ENCODE measurements at places on chromosomes 16 and 17.
A peak's percentile ranks its signal among the peaks of the same experiment; 100 is the strongest.

DNA sequence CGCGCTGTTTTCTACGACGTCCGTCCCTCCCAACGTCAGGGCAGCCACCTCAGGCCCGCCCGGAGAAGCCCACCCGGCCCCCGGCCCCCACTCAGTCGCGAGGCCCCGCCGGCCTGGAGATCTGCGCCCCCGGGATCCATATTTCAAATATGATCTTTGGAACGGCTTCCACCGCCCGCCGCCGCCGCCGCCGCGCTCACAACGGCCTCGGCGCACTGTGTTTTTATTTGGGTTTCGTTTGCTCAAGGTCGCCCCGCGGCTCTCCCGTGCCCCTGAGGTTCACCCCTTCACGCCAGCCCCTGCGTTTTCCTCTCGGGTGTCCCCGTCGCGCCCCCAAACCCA is 4.2 kb upstream of the CBX4 start:
- no peak for DNase-seq

DNA sequence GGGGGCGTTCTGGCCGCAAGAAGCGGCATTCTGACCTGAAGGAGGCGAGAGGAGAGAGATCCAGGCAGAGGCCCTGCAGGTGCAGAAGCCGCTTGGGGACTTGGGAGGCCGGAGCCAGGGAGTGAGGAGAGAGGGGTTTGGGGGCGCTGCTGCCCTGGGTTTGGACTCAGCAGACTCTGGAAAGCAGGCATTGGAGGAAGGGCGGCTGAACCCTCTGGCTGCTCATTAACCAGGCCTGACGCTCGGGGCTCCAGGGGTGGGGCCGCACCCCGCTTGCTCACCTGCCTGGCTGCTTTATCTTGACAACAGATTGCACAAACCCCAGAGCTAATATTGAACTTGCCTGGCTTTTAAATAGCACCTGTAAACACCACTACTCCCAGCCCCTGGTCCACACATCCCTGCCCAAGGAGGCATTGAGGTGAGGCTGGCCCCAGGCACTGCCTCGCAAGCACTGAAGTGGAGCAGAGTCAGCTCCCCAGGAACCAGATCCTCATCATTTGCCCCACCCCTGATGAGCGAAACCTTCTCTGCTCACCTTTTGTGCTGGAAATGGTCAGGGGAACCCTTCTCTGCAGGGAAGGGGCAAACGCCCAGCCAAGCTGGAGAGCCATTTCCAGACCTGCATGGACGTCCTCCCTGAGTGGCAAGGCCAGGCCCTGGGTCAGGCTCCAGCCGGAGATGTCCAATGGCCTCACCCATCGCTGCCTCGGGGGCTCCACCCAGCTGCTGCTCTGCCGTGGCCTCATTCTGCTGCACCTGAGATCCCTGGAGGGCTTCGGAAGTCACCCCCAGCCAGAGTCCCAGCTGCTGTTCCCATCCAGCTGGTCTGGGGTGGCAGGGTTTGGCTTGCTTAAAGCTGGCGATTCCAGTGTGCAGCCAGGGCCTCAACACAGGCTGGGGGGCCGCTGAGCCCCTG is 190.2 kb upstream of the GSE1 start:
- no peak for DNase-seq

DNA sequence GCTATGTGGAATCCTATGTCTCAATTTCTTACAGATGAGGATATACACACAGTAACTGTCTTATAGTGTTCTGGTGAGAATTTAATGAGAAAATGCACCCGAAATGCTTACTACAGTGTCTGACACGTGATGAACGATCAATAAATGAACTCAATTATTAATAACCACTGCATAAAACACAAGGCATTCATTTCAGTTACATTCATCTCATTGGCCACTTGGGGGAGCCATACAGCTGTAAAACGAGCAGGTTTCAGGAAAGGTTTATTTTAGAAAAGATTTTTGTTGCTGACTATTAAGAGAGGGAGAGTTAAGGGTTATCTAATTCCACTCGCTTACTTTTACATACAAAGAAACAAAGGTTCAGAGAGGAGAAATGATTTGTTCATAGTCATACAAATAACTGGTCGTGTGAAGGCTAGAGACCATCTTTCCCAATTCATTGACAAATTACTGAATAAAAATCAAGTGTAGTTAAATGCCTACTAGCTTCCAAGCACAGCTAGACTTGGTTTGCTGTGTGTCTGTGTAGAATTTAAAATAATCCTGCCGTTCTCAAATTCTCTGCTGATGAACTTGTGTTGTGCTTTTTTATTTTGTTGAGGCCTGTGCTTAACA is 160.1 kb downstream of the MAP2K4 start:
- peak; percentile 52 for DNase-seq

DNA sequence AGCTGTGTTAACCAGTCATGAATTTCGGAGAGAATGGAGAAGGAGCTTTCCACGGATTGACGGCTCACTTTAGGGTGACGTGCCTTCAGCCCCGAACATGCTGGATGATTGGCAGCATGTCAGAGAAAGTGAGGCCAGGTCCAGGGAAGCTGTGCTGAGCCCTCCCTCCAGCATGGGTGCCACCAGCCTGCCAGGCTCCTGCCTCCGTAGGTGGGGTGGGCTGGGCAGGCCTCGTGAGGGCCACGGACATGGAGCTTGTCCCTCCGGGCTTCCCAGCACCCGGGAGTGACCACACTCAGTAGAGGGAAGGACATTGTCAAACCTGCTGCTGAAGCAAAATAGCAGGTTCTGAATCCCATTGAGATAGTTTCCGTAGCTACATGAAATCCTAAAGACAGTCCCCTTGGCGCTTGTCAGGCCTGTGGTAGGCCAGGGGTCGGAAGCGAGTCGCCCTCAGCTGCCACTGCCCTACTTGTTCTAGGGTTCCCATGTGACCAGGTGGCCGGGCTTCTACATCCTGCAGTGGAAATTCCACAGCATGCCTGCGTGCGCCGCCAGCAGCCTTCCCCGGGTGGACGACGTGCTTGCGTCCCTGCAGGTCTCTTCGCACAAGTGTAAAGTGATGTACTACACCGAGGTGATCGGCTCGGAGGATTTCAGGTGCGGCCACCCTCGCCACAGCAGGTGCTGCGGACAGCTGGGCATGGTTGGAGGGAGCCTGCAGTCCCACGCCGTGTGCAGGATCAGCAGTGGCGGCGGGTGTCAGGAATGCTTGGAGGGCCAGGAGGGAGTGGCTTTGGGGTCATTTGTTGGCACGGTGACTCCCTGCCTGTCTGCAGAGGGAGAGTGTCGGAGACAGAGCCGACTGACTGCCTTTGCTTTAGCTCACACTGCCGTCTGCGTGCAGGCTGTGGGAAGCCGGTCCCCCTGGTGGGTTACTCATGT is 72.3 kb downstream of the SEC14L1 start:
- DNase-seq = no peak

DNA sequence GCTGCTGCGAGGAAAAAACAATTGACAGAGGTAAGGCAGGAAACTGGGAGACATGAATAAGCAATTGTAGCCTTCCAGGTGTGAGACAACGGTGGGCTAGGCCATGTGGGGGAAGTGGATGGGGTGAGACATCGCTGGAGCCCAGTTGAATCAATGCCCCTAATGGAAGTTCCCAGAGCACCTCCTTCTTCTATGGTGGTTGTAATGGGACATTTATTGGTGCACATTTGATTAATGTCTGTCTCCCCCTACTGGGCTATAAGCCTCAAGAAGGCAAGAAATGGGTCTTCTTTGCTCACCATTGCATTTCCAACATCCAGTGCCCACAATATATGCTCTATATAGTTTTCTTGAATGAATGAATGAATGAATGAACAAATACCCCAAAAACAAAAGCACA is 22.7 kb upstream of the CD300E start:
- DNase-seq = no peak

DNA sequence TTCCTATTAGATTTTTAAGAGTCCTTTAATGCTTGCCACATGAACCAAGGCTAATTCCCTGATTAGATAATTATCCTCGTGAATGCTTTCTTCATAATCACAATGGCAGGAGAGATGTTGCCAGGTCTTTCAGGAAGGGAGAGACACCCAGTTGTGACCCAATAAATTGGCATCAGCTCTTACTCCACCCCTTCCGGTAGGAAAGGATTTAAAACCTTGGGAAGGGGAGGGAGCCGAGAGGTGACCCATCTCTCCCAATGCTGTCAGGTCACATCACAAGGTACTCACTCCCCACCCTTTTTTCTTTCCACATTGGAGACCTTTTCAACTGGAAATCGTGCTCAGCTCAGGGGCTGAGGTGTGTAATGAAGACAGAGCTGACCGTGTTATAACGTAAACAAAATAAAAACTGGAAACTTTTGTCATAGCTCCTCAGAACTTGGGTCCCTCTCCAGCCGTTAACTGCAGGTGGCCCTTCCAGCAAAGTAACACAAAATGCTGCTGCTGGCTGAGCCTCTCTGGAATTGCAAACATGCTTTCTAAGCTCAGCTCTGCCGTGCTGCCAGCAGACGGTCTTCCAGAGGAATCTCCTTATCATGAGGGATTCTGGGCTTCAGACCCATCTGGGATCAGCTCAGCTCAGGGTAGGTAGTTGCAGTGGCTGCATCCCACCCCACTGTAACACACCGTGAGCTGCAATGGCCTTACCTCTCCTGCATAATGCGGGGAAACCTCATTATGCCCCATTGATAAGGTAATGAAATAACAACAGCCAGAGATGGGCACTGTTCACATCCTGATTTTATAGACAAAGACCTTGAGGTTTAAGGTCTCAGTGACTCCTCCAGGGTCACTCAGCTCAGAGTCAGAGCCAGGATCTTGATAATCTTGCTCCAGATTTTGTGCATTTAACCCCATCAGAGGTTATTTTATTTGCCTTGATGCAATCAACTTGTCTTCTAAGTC is 15.6 kb downstream of the TMEM100 start:
- DNase-seq = no peak

DNA sequence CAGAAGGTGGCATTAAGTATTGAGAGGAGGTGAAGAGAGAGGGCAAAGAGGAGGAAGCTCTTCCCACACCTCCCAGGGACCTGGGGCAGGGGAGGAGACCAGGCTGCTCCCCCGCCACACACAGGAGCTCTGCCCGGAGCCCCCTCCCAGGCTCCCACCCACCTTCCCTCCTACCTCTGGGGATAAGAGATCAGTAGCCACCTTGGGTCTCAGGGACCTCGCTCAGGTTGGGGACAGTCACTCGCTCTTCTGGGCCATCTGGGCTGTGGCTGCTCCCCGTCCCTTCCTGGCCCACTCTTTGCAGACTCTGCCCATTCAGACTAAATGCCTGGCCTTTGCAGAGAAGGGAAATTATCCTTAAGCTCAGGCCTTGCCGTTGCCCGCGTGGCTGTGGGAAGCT is 14.9 kb upstream of the C16orf74 start:
- DNase-seq = no peak

GRCh38 chr16:66676599-66676998 is 19.9 kb downstream of the CMTM4 start:
- DNase-seq = no peak

- DNase-seq = peak; percentile 77
These were observed 1.2 kb upstream of the FGF11 start for GRCh38 chr17:7437950-7438614.

DNA sequence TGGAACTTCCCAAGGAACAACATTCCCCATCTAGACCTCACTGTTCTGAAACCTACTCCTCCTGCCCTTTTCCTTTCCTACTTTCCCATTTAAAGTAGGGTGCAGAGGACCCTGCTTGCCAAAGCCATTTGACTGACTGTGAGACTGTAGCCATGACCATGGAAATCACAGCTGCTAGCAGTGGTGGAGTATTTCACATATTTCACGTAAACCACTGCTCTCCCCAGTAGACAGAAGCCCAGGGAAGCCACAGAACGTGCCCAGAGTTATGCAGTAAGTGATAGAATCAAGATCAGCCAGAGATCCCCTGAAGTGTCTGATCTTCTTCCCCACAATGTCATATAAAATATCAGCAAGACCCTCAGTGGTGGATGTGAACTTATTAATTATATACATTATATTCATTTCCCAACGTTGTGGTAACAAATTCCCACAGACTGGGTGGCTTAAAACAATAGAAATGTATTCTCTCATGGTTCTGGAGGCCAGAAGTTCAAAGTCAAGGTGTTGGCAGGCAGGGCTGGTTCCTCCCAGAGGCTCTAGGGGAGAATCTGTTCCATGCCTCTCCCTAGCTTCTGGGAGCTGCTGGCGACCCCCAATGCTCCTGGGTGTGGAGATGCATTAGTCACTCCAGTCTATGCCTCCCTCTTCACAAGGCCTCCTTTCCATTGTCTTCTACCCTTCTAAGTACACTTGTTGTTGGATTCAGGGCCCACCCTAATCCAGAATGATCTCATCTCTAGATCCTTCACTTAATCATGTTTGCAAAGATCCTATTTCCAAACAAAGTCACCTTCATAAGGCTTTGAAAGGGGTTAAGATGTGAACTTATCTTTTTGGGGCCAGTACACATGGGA is 20.7 kb upstream of the PRM1 start:
- no peak for DNase-seq

DNA sequence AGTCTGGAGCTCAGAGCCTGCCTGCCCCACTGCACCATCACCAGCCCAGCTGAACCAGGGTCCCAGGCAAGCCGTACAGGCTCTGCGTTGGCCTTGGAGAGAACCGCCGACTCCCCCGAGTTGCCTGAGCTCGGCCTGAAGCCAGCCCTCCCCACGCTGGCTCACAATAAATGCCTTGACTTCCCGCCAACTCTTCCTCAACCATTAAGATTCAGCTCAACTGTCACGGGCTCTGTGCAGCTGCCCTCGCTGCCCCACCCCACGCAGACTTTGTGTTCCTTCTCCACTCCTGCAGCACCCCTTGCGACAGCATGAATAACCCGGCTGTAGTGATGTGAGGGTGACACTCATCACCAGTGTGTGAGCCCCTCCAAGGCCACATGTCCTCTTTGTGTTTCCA is 4.8 kb upstream of the QPRT start:
- DNase-seq = no peak

GRCh38 chr17:3891626-3892094 is 1.2 kb downstream of the CAMKK1 start:
- DNase-seq = peak; percentile 8

DNA sequence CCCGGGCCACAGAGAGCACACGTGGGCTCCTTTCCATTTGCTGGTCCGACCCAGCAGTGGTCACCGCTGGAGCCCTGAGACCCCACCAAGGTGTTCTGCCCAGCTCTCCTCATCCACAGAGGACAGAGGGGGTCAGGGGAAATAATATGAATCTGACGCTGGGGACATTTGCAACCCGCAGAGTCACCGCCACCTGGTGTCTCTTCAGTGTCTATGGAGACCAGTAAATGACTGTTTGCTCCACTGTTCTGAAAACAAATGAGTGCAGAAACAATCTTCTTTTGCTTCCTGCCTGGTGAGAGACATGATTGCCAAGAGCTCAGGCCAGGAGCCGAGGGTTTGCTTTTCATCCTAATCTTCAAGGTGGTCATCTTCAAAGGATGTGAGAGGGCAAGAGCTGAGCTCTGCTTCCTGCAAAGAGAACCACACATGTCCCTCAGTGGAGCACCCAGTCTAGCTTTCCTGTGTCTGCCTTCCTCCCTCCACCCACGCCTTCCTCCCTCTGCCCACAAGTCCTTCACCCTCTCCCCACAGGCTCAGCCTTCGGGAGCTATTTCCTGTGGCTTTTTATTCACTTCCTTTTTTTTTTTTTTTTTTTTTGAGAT is 14.7 kb upstream of the KLHDC4 start:
- DNase-seq = no peak

Measured in HAP-1 (cell line).